IPS DF 19.7 (cell line): ENCODE measurements at places on chromosomes 2 and 18.

GRCh38 chr18:11901826-11902438 is 6.2 kb downstream of the MPPE1 start:
- DNase-seq, result no peak

DNA sequence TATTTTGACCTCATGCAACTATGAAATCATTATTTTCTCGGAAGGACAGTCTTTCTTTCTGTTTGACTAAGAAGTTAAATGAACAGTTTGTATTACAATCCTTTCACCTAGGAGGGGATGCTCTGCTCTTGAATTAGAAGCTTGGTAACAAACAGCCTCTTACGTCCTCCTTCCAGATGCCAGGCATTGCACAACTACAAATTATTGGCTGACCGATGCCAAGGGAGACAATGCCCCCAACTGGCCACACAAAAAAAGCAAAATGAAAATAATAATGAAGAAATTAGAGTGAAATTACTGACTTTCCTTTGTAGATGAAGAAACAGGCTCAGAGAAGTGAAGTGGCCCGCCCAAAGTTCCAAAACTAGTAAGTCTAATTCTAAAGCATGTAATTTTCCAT is 177.9 kb downstream of the CYRIA start:
- DNase-seq, result no peak

GRCh38 chr18:70363861-70364260 is 75.0 kb downstream of the SOCS6 start:
- DNase-seq, result no peak

GRCh38 chr2:188291617-188292347 is at the start of gene GULP1:
TSS of gene GULP1 (plus strand) at chr2:188291874. CDS start at chr2:188477703, 185,829 bp downstream.
- no peak for DNase-seq

- no peak for DNase-seq
Observed at GRCh38 chr2:197871780-197872456, 67.5 kb downstream of the PLCL1 start.

- DNase-seq, result no peak
Observed at GRCh38 chr2:113182471-113183260, 8.9 kb downstream of the PSD4 start.

GRCh38 chr2:117631152-117631945 is 183.1 kb upstream of the DDX18 start:
- no peak for DNase-seq

DNA sequence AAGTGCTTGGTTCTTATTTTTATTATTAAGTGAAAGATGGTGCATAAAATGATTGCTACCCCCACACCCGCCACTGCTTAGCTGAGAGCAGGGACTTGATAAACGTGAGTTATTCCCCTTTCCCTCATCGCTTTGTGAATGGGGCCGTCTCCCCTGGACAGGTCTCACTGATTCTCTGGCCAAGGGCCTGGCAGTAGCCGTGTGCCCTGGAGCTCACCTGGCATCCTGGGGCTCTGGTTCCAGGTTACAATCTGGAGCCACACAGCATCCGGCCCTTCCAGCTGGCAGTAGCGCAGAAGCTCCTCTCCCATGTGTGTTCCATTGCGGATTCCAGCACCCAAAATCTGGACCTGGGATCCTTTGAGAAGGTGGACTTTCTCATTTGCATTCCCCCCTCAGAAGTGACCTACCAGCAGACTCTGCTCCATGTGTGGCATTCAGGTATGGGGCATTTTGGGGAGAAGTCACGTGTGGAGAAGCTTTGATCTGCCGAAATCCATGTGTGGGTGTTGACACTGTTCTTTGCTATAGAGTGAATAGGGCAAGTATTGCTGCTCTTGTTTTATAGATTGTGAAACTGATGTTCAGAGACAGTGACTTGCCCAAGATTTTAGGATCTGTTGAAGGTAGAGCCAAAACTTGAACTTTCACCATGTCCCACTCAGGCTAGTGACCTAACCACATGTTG is 63.8 kb downstream of the GREB1 start:
- DNase-seq, result no peak

DNA sequence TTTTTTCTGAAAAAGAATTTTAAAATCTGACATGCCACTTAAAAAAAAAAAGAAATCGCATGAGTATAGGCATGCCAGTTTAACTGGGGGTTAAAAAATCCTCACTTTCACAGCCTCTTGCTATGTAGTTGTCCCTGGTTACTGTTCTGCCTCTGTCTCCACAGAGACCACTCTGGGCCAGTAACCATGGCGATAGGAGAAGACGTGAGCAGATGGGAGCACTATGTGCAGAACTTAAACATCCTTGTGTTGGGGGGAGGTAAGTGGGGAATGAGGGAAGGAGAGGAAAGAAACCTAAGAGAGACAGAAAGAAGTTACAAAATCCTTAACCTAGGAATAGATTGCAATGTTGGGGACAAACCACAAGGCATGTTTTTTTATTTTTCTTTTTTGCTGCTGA is 75.9 kb upstream of the CYRIA start:
- DNase-seq, result no peak

- DNase-seq, result no peak
Observed at GRCh38 chr2:88170472-88170892, 336 bp downstream of the THNSL2 start.

DNA sequence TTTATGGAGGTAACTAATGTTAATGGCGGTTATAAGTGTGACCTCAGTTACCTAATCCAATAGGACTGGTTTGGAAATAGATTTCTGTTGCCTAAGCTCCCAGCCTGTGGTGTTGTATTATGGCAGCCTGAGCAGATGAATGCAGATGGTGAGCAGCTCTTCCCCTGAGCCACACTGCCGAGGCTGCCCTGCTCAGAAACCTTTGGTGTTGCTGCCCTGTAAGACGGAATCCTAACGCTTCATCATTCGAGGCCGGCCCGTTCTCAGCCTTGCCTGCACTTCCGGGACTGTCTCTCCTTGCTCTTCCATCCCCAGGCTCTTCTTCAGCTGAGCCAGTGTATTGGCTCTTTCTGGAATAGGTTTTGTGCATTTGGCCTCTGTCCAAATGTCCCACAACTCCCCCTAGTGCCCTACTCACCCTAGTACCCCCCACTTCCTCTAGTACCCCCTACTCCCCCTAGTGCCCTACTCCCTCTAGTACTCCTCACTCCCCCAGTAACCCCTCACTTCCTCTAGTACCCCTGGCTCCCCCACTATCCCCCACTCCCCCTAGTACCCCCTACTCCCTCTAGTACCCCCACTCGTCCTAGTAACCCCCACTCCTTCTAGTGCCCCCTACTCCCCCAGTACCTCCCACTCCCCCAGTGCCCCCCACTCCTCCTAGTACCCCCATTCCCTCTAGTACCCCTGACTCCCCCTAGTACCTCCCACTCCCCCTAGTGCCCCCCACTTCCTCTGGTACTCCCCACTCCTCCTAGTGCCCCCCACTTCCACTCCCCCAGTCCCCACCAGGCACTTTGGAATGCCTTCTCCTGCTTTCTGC is 106.0 kb upstream of the TAF1B start:
- DNase-seq, result no peak
